ENCODE measurements at places on chromosomes 4 and X.
A peak's percentile ranks its signal among the peaks of the same experiment; 100 is the strongest.

- DNase-seq: peak; percentile 59
Observed at GRCh38 chr4:185210102-185210981, 944 bp downstream of the SNX25 start.

- no peak for DNase-seq
Observed at GRCh38 chrX:39112143-39112542, 310.9 kb downstream of the MID1IP1 start.

DNA sequence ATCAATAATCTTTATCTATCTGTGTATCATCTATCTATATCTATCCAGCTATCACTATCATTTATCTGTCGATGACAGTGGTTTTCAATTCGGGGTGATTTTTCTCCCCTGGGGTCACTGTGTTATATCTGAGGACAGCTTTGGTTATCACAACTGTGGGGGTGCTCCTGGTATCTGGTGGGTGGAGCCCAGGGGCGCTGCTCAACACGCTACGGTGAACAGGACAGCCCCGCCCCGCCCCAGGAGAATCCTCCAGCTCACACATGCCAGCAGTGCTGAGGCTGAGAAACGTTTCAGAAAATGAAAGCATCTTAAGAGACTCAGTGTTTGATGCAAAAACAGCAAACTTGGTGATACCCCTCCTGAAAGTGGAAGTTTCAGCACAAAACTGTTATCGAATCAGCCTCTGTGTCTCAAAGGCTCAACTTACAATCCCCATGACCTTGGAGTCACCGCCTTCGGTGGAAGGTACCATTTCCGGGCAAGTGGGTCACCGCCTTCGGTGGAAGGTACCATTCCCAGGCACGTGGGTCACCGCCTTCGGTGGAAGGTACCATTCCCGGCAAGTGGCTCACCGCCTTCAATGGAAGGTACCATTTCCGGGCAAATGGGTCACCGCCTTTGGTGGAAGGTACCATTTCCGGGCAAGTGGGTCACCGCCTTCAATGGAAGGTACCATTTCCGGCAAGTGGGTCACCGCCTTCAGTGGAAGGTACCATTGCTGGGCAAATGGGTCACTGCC is 315.3 kb downstream of the DHRSX start:
- no peak for DNase-seq

- DNase-seq: no peak
Observed at GRCh38 chr4:72255269-72255668, 223.5 kb downstream of the NPFFR2 start.

DNA sequence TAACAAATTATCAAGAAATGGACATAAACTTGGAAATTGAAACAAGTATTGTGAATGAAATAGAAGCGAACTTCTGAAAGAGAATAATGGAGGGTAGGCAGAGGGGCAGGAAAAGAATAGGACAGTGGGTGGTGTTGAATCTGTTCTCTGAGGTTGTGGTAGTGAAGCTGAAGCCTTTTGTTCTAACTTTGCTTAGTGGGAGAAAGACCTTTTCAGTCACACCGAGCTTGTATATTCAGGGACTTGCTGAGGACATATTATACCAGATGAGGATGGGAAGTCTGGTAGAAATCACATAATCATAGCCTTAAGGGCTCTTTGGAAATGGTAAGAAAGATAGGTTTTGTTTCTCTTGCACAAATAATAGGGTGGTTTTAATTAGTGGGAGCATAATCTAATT is 115.4 kb upstream of the NDST4 start:
- no peak for DNase-seq

DNA sequence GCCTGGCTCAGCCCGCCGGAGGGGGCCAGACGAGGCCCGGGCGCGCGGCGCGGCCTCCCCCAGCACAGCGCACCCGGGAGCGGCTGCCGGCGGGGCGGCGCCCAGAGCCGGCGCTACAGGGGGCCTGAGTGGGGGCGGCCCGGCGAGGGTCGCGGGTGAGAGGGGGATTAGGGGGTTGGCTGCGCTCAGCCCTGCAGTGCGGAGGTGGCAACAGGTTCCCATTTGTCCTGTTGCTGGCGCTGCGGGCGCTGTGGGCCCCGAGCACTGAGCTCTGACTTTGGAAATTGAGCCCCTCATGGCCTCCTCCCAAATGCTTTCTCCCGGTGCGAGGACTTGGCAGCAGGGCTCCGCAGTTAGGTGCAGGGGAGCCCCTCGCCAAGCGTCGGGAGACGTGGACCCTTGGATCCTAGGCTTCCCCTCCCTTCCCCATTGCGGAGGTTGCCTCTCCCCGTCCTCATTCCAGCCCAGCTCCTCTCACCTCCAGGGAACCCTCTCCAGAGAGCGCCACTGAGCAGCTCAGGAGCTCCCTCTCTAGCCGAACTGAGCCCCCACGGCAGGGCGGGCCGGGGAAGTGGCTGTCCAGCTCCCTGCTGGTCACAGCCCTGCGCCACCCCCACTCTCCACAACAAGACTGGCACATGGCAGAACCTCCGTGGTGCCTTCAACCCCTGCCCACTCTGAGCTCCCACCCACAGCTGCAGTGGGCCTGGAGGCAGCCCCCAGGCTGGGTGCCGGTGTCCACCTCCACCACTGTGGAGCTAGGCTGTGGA is 2.5 kb upstream of the DUSP9 start:
- DNase-seq: no peak

- DNase-seq: no peak
Observed at GRCh38 chr4:155712846-155713245, 46.0 kb upstream of the GUCY1B1 start.

GRCh38 chr4:26748811-26749210 is 111.8 kb upstream of the STIM2 start:
- DNase-seq: no peak

DNA sequence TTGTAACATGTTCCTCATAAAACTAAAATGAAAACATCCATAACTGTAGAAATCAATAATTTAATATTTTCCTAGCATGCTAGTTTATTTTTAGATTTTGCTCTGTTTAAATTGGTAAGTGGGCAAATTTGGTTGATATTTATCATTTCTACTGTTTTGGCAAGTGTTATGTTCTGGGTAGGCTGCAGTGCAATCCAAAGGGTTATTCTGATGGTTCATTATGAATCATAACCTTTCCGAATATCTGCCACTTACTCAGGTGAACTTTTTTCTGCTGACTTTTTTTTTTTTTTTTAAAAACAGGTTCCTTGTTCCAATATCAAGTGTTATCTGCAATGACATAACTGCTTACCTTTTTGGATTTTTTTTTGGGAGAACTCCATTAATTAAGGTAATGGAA is 52.0 kb downstream of the CDS1 start:
- no peak for DNase-seq

DNA sequence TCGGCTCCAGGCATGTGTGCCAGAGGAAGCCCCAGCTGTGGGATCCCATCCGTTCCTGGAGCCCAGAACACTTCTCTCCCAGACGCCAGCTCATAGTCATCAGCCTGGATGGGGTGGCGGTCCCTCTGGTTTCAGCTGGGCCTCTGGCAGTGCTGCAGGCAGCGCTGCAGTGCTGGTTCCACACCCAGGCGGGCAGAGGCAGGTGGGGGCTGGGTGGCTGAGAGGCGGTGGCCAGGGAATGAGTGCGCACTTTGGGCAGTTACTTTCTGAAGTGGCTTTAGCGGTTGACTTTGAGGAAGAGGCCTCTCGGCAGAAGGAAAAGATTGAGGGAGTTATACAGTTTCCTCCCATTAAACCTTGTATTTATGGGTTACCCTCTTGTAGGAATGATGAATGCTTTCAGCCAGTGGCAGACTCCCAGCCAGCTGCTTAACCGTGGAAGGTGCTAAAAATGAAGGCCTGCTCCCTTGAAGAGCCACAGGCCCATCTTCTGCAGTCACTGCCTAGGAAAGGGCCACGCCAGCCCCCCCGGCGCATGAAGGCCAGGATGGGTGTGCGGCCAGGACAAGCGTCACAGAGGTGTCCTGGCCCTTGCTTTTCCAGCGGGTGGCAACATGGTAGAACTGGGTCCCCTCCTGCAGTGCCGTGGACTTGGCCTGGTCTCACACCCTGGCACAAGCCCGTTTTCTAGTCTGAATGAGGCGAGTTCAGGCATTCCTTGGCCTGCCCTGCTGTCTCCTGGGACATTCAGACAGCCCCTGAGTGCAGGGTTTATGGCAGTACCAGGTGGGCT is 9.9 kb downstream of the TADA2B start:
- peak; percentile 44 for DNase-seq

DNA sequence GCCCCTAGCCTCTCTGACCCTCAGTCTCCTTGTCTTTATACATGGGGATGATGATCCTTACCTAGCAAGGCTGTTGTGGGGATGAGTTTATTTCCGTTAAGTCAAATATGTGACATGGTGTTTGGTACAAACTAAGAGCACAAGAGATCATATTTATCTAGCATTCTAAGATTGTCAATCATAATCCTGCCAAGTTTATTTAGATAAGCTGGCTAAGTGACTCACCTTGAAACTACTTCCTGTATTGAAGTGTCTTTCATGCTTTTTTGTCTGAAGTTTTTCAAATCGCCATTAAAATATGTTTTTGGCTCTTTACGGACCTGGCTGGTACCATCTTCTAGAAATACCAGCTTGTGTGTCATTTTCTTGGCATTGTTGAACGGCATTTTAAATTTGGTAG is 30.7 kb downstream of the MAP7D3 start:
- DNase-seq: no peak

DNA sequence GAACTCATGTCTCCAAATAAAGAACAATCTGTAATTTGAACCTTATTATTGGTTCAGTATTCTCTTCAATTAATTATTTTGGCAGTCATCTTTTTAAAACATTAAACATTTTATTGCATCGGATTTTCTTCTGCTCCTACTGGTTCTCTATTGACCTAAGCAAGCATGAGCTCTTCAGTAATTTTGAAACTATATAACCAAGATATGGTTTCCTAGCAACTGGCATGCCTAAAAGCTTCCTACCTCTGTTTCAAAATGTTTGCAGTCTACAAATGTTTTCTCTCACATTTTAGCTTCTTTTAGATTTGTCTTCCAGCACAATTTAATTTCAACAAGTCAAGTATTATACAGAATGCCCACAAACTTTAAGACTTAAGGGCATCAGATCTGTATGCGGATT is 371.3 kb downstream of the GPM6A start:
- no peak for DNase-seq
